Fibroblast of skin of left quadriceps (primary cell): ENCODE measurements at places on chromosomes 5 and 9.

DNA sequence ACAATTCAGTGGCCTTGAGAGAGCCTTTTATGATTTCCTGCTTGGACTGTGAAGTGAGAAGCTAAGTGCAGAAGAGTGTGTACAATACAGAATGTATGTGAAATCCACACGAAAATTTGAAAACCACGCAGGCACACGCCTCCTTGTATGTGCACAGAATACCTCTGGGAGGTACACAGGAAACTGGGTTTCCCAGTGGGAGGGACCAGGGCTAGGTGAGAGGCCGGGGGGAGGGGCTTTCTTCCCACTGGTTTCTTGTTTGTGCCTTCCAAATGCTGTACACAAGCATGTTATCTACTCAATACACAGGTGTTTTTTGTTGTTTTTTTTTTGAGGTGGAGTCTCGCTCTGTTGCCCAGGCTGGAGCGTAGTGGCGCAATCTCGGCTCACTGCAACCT is 16.1 kb downstream of the C9orf50 start:
- no peak for DNase-seq

DNA sequence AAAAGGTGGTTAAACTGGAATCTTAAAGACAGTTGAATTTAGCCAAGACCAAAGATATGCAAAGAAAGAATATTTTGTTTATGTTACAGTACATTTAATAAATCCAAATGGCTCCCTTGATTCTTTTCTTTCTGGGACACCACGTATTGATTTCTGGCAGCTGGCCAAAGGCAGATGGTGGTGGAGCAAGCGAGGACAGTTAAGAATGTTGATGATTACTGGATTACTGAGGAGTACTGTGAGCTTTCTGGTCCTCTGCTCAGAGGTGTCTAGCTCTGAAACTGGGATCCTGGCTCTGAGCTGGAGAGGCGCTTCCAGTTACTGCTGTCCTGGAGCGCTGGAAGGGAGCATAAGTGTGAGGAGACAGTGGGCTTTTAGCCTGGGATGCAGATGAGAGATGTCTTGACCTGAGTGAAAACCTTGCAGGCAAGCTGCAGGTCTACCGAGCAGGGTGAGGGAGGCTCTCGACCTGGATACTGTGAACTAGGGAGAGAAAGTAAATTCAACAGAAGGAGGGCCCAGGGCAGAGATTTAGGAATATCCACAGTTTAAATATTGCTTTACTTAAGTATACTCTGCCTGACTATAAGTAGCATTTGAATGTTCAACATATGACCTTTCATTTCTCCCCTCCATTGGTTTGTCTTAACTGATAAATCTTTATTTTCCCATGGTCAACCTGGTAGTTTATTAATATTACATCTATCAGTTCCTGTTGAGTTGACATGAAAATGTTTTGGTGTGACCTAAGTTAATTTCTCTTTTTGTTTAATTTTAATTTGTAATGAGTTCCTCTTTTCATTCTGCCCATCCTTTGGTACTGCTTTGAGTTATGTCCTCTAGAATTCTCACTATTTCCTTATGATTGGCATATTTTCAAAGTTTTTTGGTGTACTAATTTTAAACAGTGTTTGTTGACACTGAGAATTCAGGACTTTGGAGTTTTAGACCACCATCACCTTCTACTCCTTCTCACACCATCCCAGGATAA is 3.7 kb downstream of the SYK start:
- DNase-seq = no peak

- no peak for DNase-seq
These were observed 200.8 kb upstream of the ST8SIA4 start for GRCh38 chr5:101103874-101104273.

GRCh38 chr5:160129841-160130240 is 10.6 kb upstream of the PWWP2A start:
- DNase-seq = no peak

DNA sequence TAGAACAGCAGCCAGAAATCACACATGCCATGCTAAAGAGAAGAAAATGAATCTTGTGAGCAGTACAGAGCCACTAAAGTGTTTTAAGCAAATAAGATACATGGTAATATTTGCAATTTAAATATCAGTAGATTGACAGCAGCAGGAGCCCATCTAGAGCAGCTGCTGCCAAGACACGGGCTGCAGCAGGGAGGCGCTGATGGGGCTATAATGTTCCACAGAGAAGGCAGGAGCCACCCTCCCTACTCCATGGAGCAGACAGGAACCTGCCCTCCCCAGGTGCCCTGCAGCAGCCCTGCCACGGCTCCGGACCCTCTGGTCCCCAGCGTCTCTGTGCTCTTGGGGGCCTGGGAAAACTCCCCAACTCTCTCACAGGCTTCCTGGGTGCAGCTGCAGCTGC is 224.1 kb upstream of the ISL1 start:
- DNase-seq = no peak

GRCh38 chr9:9117866-9118265 is 1318.3 kb upstream of the DMAC1 start:
- DNase-seq = no peak

DNA sequence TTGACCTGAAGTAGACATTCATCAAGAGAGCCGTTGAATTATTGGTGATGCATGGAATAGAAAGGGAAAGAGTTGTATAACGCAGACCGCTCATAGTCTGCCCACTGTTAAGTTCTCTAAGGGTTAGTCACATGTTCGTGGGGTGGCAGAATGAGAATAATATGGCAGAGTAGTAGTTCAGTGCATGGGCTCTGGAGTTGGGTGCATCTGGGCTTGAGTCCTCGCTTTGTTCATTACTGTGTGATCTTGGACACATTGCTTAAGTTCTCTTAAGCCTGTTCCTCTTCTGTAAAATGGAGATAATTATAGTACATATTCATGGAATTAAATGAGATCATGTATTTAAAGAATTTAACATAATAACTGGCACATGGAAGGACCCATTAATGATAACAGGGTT is 23.6 kb downstream of the TNPO1 start:
- DNase-seq = no peak

DNA sequence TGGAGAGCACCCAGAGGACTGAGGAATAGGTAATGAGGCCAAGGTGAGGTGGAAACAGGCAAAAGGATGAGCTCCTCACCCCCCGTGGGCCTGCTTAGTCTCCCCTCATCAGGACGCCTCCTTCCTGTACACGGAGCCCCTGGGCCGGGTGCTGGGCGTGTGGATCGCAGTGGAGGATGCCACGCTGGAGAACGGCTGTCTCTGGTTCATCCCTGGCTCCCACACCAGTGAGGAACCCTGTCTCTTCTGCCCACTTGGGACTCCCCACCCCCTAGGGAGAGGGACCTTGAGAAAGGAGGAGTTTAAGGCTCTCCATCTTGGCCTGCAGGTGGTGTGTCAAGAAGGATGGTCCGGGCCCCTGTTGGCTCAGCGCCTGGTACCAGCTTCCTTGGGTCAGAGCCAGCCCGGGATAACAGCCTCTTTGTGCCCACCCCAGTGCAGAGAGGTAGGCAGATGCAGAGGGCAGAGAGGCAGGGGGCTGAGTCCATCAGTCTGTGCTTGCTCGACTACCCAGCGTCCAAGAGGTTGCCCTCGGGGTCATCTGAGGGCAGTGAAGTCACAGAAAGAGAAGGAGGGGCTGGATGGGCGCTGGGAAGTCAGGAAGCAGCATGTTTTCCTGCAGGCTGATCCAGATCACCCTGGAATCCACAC is 7.0 kb downstream of the DOLK start:
- no peak for DNase-seq

DNA sequence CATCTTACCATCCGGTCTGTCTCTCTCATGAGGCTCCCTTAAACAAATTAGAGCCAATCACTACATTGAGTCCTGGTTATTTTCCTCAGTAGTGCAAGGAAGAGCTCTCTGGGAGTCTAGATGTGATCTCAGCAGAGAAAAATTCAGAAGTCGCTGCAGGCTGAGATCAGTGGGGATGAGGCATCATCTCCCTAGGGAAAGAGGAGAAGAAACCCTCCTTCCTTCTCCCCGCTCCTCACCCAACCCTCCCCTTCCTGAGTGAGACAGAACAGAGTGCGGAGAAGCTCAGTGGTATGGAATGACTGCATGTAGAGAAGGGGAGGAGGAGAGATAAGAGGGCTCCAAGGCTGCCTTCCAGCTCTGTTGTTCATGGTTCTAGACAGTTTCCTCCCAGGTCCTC is 80.5 kb downstream of the PAPPA start:
- DNase-seq = peak; percentile 98

- DNase-seq = no peak
These were observed 7.5 kb downstream of the ADAMTS13 start for GRCh38 chr9:133429641-133430161.

DNA sequence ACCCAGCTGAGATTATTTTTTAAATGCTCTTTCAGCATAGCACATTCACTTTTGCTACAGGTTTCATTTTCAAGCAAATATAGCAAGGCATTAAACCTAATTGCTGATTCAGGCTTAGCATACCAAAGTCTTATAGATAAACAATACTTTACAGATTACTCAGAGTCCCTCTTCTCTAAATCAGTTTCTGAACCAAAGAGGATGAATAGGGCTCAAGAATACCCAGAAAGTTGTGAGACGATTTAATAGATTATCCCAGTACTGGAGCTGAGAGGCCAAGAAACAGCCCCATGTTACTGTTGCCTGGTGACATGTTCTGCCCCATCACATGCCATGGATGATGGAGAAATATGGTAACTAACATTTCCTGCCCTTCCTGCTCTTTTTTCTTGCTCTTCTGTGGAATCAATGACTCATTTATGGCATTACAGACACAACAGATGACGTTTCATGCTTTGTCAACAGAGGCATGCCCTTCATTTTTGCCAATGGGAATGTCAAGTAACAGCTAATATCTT is 18.1 kb upstream of the SSBP2 start:
- peak; percentile 64 for DNase-seq

DNA sequence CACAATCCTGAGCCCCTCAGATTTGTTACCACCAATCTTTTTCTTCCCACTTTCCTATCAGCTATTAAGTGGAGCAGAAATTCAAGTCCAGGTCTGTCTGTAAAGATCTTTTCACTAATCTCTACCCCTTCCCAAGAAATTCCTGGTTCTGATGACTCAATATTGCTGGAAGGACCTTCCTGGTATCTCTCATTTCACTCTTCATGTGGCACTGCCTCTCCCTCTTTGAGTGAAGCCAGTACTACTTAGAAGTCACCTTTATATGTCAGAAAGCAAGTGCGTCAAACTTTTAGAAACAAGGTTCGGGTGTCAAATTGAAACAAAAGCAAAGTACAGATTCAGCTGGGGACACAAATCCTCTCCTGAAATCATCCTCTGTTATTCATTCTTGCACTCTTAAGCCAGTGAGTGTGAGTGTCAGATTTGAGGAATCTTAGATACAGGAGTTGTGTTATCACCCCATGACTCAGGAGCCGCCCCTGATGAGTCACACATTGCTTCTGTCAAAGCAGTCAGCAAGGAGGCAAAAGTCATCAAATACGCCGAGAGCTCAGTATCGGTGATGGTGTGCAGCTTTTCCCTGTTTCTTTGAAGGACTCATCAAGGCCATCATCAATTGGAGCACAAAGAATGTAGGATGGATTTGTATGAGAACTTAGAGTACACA is 313.0 kb downstream of the CETN3 start:
- peak; percentile 65 for DNase-seq

DNA sequence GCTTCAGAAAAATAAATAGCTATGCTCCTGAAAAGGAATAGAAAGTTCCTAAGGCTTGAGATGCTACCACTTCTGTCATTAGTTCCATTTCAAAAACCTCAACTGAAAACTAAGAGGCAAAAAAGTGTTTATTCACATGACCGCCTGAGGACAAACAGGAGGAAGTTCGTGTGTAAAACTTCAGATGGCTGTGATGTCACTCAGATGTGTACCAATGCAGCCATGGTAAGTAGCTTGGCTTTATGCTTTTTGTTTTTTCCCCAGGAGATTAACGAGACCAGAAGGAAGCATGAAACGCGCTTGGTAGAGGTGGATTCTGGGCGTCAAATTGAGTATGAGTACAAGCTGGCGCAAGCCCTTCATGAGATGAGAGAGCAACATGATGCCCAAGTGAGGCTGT is 33.0 kb downstream of the LMNB1 start:
- no peak for DNase-seq

DNA sequence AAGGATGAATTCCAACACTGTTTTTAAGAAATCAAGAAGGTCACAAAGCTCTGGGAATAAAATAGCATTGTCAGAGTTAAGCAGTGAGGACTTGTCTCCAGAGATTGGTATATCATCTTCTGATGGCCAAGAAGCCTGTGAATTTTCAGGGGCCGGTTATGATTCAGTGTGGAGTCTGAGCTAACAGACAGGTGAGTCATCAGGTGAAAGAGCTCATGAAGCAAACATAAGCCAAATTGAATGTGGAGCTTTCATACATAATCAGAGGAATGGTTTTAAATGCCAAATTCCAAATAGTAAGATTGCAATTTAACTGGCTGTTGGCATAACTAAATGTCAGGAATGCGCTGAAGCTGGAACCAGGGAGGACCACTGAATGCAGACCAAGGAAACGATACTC is 494.2 kb downstream of the MTRR start:
- peak; percentile 5 for DNase-seq

GRCh38 chr5:150522504-150523414 is 14.8 kb downstream of the NDST1 start:
- no peak for DNase-seq

GRCh38 chr9:122978601-122979000 is 37.8 kb downstream of the RABGAP1 start:
- no peak for DNase-seq

DNA sequence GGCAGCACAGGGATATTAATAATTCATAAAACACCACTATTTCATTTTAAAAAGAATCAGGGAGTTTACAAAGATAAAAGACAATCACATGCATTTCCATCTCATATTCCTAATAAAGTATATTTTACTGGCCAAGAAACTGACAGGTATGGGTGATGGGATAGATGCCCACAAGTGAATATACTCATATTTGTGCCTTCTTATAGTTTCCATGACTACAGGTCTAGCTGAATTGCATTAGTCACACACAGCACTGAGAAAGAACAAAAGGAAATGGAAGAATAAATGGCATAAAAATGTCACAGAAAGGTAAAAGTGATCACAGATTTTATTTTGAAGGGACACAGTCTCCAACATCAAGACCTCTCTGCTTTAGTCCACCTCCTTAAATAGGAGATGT is 193.5 kb downstream of the PLK2 start:
- DNase-seq = no peak

- no peak for DNase-seq
These were observed 11.3 kb downstream of the ACSL6 start for GRCh38 chr5:132000241-132000490.

- DNase-seq = no peak
These were observed 15.7 kb downstream of the TTF1 start for GRCh38 chr9:132390966-132391365.

GRCh38 chr5:137752905-137753690 is 1.1 kb downstream of the HNRNPA0 start:
- DNase-seq = no peak

DNA sequence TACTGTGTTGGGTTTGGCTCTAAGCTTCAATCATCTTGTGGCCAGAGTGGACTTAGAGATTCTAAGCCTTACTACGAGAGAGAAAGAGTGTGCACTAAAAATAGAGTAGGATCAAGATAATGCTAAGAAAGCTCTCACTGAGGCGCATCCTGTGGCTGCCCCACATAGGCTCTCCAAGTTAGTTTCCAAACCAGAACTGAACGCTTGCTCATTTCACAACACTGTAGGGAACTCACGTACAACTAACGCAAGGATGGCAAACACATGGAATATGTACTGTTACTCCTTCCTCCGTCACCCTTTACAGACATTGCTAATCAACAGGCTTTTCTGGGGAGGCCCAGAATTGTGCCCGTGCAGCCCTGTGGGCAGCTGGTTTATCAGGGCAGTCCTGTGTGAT is 90.9 kb downstream of the EQTN start:
- DNase-seq = no peak
